ENCODE measurements at places on chromosomes 3 and 15.

- DNase-seq: peak; percentile 33
These were observed 43.1 kb upstream of the TOPAZ1 start for GRCh38 chr3:44198284-44199269.

DNA sequence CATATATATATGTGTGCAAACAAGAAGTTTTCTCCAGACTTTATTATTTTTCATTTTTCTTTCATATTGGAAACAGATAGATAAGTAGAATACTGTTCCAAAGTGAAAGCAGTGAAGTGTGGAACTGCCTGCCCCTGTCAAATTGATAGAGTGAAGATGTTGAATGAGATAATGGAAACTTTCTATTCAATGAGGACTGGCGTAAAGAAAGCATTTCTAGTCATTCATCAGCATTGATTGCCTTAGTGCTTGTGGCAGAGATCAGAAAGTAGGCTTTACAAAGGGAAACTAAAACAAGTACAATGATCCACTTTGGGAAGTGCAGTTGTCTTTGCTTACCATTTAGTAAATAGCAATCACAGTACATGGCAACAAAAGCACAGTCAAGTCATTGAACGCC, 300.0 kb downstream of the CADM2 start:
- DNase-seq: no peak

DNA sequence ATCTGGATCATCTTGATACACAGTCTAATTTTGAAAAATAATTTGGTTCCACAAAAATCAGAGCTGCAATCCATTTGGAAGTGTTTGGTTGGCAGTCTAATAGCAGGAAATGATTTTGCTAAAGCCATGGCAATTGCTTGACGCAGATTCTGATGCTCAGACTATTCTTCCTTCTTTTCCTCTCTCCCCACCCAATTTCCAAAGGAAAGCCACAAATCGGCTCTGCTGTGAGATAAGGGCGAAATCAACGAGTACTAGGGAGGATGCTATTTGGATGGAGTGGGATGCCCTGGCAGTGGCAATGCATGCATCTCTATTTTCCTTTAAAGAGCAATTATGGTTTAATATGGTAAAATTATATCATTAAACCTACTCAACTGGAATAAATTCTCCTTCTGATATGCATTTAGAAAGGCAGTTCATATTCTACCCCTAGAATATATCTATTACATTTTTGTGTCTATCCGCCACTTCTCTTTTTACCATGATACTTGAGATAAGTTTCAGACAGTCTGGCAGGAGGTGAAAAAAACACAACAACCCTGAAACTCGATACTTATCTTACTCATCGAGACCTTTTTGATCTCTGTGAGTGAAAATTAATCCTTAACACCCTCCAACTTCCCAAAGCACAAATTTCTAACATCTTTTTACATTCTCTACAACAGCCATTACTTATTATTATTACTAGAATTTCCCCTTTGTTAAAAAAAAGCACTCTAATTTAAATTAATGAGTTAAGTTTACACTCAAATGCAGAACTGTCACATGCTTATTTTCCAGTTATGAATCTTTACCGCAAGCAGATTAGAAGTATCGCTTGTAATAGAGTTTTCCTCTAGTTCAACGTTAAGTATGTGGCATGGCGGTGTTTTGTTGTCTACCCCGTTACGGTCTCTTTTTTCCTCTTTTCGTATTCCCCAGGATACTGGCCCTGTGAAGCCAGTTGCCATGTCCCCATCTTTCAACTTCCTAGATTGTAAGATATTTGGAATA, 433.3 kb downstream of the FOXP1 start:
- DNase-seq: no peak

DNA sequence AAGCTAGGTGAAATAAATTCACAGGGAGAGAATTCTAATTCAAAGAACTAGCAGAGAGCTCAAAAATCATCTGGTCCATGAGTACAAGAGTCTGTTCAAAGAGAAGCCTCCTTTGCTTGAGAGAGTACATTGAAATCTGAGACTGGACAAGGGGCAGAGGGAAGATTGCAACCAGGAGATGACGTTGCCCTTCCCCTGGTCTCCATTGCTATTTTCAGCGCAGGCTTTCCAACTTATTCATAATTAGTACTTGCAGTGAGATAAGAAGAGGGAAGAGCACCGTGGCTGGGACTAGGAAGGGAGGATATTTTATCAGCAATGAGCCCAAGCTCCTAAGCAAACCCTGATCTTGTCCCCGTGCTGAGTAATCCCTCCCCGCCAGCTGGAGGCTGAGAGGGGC, 251.8 kb upstream of the RORA start:
- DNase-seq: no peak

GRCh38 chr3:88031642-88032077, 27.1 kb downstream of the CGGBP1 start:
- DNase-seq: no peak

GRCh38 chr3:108301695-108302404, 5.5 kb downstream of the HHLA2 start:
- no peak for DNase-seq

- no peak for DNase-seq
These were observed 270.4 kb downstream of the ZBBX start for GRCh38 chr3:167109746-167110145.

- no peak for DNase-seq
These were observed 126.1 kb downstream of the SERPINI1 start for GRCh38 chr3:167861649-167862048.

- DNase-seq: no peak
These were observed 215.6 kb downstream of the LPP start for GRCh38 chr3:188369526-188369925.
